Stimulated activated CD8-positive, alpha-beta memory T cell treated with anti-CD3 and anti-CD28 coated beads, Interleukin-4, amount 100 ng/mL, for 4 hours (primary cell): ENCODE measurements at places on chromosomes 11 and 22.

DNA sequence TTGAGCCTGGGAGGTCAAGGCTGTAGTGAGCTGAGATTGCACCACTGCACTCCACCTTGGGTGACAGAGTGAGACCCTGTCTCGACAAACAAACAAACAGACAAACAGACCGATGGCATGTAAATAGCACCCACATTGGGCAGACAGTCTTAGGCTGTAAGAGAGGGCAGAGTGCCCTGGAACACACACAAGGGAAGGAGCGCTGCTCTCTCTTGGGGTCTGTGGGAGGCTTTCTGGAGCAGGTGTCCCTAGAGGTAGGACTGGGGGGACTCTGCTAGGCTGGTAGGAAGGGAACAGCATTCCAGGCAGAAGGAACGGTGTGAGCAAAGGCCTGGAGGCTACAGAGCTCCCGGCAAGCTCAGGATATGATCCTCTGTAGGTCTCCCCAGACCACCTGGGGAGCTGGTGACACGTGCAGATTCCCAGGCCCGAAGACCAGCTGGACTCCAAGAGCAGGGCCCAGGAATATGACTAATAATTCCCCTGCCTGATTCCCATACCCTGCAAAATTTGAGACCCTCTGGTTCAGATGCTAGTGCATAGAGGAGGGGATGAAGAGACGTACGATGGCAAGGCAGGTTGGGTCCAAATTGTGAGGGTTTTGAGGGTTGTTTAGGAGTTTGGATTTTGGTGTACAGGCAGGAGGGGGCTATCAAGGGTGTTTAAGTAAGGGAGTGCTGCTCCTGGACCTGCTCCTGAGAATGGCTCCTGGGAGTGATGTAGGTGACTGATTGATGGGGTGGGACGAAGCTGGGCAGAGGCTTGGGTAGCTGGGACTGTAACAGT, 11.6 kb downstream of the SMIM38 start:
- no peak for DNase-seq

DNA sequence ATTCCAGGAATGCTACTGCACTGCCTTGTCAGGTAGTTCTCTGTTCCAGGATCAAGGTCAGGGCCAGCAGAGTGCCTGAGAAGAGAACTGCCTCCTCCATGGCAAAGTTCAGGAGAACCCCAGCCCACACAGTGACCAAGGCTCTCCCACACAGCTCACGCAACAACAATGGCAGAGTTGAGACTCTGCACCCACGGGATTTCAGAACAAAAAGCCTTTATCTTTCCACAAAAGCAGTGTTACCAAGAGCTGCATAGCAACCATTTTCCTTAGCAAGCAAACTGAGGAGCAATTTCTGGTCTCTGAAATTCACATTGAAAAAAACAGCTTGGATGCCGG, 11.1 kb downstream of the PLAAT3 start:
- DNase-seq = no peak

GRCh38 chr22:49793296-49793695, 34.4 kb downstream of the BRD1 start:
- DNase-seq = no peak

- DNase-seq = no peak
Measured at GRCh38 chr11:722346-722811, 16.3 kb downstream of the EPS8L2 start.

DNA sequence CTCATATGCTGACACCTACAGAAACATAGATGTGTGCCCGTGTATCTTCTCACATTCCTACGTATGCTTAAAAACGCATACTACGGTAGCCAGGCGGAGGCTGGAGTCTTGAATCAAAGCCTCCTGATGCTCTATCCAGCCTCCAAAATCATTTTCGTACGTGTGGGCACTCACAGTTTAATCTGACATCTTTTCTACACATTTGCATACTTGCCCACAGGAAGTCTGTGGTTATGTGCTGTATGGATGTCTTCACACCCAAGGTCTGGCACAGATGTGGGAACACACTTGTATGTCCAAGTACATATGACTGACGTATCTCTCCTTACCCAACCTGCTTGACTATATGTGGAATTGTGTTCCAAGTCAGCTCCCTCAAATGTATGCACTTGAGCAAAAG, 561.8 kb upstream of the CADM1 start:
- no peak for DNase-seq

GRCh38 chr22:30190574-30190973, 56.0 kb downstream of the LIF start:
- no peak for DNase-seq

DNA sequence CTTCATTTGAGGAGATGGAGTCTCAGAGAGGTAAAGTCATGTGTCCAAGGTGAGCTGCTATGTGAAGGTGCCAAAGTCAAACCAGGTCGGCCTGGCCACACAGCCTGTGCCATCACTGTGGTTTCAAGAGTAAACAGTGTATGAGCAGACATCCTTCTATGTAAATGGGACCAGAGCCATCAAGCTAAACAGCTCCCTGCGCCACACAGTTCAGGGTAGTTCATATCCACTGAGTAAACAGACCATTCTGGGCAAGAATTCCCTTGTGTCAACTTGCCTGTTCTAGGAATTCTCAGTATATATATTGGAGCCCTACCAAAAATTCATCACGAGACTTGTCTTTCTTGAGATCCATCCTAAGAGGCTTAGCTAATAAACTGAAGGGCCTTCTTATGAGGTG, 77.5 kb downstream of the AMOTL1 start:
- DNase-seq = no peak
